ENCODE measurements at places on chromosomes 11 and 22.

DNA sequence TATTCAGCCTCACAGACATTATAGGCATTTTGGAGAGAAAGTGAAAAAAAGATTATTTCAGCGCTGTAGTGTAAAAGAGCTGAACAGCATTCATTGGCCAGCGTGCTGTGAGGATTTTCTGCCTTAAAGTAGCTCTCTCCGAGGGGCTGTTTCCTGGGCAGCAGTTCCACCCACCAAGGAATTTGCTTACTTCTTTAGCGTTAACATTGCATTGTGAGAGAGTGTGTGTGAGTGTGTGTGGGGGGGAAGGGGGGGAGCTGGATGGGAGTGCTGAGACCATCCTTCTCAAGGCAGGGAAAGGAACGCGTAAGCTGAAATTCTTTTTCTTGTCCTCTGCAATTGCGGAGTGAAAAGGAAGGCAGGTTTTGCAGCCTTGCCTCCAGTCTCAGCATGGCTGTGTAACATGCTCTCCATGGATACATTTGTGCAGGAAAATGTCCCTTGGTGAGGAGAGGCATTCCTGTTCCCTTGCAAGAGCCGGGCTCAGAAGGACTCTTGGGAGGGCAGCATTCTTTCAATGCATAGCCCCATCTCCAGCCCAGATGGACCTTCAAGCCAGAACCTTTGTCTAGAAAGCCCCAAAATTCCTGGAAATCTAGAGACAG lies 159.9 kb upstream of the NAV2 start:
- no peak for DNase-seq

- no peak for DNase-seq
These were observed 17.5 kb downstream of the PDGFD start for GRCh38 chr11:104146421-104146820.

GRCh38 chr11:11022125-11022730 lies 164.4 kb upstream of the ZBED5 start:
- no peak for DNase-seq

DNA sequence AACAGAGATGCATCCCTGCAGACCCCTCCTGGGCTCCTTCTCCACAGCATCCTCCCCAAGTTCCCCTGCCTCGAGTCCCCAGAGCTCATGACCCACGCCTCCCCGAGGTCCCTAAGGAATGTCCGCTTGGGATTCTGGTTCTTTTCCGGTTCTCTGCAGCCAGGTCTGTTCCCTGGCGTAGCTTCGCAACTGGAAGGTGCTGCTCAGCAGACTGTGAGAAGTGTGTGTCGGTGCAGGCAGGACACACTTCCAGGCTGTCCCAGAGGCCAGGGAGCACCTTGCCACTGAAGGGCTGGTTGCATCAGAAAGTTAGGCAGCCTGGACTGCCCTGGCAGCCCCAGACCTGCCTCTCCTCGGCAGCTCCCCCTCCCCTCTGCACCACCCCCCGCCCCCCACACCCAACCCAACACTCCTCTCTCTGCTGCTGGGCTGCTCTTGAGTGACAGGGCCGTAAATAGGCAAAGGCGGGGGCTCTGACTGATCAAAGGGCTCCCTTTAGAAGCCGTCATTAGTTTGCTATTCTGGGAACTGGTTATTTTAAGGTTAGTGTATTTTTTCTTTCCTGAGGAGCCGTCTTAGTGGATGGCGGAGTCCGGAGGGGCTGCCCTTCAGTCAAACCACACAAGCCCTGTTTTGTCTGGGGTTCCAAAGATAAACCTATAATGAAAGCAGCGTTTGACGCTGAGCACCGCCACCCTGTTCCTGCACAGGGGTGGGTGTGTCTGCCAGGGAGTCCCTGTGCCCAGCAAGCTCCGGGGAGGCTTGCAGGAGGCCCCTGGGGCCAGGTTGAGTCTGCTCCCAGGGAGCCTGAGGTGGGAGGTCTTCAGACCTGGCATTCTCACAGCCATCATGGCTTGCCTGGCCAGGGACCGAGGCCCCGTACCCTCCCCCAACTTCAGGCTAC lies 88.6 kb upstream of the KCNQ1OT1 start:
- no peak for DNase-seq

GRCh38 chr11:73270855-73271477 lies 1.2 kb upstream of the P2RY6 start:
- DNase-seq: no peak

DNA sequence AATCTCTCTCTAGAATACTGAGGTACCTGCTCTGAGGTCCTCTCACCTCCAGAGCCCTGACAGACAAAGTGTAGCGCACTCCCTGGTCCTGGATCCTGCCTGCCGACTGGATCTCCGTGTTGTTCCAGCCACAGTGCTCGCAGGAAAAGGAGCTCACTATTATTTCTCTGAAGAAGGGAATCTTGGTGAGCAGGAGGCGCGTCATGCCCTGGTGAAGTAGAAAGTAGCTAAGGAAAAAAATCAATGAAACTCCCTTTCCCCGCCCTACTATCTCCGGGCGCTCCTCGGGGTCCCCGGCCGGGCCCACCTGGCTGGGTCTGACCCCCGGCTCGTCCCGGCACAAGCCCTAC lies 412 bp downstream of the ZPR1 start:
- DNase-seq: no peak

DNA sequence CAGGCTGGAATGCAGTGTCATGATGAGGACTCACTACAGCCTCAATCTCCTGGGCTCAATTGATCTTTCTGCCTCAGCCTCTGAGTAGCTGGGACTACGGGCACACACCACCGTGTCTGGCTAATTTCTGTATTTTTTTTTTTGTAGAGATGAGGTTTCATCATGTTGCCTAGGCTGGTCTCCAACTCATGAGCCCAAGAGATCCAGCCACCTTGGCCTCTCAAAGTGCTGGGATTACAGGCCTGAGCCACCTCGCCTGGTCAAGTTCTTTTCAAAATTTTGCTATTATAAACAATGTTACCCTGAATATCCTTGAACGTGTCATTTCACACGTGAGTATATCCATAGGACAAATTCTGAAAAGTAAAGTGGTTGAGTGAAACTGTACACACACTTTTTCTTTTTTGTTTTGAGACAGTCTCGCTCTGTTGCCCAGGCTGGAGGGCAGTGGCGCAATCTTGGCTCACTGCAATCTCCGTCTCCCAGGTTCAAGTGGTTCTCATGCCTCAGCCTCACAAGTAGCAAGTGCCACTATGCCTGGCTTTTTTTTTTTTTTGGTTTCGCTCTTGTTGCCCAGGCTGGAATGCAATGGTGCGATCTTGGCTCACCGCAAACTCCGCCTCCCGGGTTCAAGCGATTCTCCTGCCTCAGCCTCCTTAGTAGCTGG lies 21.6 kb upstream of the EP300 start:
- DNase-seq: no peak

- no peak for DNase-seq
These were observed 71.7 kb upstream of the DRD2 start for GRCh38 chr11:113546757-113547507.

- DNase-seq: peak; percentile 35
These were observed 44.5 kb downstream of the TRIOBP start for GRCh38 chr22:37741312-37741795.

DNA sequence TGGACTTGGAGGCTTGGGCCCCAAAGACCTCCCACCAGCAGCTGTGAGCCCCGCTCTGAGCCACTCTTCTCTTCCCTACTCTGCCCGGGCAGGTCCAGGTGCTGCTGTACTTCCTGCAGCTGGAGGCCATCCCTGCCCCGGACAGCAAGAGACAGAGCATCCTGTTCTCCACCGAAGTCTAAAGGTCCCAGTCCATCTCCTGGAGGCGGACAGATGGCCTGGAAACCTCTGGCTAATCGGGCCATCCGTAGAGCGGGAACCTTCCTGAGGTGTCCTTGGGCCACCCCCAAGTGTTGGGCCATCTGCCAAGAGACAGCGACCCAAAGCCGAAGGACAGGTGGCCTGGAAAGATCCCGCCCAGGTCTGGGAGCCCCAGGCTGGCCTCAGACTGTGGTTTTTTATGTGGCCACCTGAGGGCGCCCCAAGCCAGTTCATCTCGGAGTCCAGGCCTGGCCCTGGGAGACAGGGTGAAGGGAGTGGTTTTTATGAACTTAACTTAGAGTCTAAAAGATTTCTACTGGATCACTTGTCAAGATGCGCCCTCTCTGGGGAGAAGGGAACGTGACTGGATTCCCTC lies 135.1 kb downstream of the BCR start:
- DNase-seq: peak; percentile 66

- DNase-seq: no peak
These were observed 7.8 kb upstream of the NAA40 start for GRCh38 chr11:63931045-63931444.

GRCh38 chr22:20590477-20591294 lies 83.3 kb downstream of the MED15 start:
- DNase-seq: no peak

- no peak for DNase-seq
These were observed 10.4 kb downstream of the GALNT18 start for GRCh38 chr11:11611381-11611780.

GRCh38 chr11:13666708-13667107 lies 1.8 kb upstream of the FAR1 start:
- no peak for DNase-seq

GRCh38 chr11:8338138-8338537 lies 74.5 kb upstream of the LMO1 start:
- no peak for DNase-seq

- no peak for DNase-seq
These were observed 54.0 kb downstream of the RPUSD4 start for GRCh38 chr11:126157326-126158030.

DNA sequence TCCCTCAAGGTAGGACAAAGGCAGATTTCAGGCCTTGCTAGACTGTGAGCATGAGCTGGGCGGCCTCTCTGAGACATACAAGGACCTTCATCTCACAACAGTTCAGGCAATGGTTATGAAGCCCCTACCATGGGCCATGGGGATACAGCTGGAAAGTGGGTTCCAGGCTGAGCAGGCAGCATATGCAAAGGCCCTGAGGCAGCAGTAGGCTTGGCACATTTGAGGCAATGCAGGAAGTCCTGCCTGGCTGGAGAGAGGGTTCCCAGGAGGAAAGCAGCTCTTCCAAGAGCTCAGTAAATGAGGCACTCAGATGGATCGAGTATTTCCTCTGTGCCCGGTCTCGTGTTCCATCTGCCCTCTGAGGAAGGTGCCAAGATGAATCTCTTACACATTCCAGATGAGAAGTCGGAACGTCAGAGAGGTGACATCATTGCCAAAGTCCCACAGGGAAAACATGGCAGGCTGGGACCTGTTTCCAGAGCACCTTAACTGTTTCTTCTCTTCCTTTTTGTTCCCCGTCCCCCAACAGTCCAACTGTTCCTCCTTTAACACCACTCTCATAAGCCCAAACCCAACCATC lies 388.6 kb downstream of the MN1 start:
- no peak for DNase-seq

GRCh38 chr11:59558270-59558643 lies 46.9 kb downstream of the OR4D9 start:
- DNase-seq: no peak

DNA sequence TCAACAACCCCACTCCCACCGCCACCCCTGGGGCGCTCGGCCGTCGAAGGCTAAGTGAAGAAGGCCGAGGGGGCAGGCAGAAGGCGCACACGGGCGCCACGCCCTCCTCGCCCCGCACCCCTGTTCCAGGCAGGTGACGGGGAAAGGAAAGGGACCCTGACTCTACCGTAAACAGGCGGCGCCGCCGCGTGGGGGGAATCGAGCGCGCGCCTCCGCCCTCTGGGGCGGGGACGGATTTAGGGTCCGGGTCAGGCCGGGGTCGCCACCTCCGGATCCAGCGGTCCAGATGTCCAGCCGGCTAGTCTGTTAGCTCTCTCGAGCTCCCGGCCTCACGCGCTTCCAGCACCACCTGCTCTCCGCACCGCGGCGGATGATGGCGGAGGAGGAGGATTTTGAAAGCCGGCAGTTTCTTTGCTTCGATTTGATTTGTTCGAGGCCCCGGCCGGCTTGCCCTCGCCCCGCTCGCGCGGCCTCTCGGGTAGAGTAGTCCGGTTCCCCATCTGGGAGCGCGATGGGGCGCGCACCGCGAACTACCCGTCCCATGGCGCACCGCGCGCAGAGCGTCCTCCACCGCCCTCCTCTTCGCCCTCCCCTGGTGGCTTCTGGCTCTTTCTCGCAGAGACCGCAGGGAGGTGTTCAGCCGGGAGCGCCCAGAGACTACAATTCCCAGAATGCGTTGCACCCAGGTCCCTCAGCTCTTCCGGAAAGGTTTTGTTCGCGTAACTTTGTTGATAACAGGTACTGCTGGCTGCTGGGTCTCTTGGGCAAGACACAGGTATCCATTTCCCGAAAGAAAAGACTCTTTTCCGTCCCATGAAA lies at the start of gene RANGAP1:
TSS of gene RANGAP1 (minus strand) at position 368 of the 819 bp plus-strand sequence. CDS start 5,143 bp downstream, outside the sequence.
- DNase-seq: peak; percentile 98

GRCh38 chr11:65945941-65946558 lies 770 bp downstream of the TSGA10IP start:
- no peak for DNase-seq

- DNase-seq: no peak
These were observed 9.2 kb downstream of the TCF20 start for GRCh38 chr22:42261296-42261695.

GRCh38 chr11:103942646-103943045 lies 93.8 kb upstream of the DDI1 start:
- DNase-seq: no peak

DNA sequence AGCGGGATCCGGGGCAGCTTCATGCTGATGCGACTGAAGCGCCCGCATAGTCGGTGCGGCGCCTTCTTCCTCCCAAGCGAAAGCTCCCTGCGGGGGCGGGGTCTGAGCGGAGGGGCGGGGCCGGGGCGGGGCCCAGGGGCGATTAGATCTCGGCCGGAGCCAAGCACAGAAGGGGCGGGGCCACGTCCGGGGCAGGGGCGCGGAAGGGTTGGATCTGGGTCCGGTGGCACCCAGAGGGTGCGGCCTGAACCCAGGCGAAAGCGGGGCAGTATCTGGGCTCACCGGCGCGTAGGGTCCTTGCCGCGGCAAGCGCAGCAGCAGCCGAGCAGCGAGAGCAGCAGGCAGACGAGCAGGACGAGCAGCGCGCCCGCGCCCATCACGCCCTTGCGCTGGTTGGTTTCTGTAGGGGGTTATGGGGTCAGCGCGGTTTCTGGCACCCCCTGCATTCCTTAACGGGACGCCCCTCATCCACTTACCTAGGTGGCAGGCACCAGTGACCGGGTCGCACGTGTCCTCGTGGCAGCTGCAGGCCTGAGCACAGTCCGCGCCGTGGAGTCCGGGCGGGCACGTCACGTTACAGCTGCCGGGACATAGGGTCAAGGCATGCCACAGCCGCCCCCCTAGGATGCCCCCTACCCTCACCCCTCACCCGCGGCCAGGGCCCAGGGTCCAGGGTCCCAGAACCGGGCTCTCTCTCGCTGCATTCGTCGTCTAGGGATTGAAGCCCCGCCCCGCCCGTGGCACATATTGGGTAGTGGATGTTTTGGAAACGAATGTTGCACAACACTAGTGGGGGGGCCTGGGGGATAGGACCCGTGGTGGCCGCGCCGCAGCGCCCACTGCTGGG lies 8.1 kb downstream of the SCARF2 start:
- peak; percentile 85 for DNase-seq

DNA sequence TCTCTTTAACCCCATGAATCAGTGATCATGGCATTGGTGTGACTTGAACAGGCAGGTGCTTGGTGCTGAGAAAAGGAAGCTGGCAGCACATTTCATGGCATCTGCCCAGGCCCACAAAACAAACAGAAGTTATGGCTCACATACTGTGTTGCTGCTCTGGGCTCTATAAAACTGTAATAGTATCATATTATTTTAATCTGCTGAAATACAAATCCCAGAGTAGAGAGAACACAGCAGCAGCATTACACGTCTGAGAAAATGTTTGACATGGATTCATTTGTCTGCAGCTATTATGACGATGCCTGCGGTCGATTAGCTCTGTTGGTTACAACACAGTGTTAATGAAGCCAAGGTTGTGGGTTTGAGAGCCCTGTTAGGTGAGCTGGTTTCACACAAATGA lies 80.8 kb downstream of the ALX4 start:
- DNase-seq: no peak
